ENCODE measurements at places on chromosomes 5 and 9.
A peak's percentile ranks its signal among the peaks of the same experiment; 100 is the strongest.

DNA sequence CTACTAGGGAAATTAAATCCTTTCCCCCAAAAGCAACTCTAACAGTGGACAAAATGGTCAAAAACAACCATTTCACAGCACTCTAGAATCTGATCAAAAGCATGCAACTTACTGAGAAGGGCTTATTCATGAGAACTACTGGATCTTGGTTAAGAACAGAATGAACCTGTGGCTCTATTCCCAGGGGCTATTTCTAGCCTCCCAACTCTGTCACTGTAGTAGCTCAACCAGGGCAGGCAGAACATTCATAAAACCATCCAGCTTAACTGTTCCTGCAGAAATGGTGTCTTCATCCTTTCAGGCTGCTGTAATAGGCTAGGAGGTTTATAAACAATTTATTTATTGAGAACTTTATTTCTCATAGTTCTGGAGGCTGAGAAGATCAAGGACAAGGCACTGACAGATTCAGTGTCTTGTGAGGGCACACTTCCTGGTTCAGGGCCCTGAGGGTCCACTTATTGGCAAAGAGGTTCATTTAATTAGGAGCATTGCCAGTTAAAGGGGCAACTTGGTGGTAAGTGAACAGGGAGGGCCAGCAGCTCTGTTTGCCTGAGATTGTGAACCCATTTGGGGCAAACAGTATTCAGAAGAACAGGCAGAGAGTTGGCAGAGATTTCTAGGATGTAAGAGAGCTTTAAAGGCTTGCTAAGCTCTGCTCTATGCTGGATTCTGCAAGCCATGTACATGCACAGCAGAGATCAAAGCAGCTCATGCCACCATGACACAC, 238.5 kb upstream of the FBXL7 start:
- no peak for DNase-seq

DNA sequence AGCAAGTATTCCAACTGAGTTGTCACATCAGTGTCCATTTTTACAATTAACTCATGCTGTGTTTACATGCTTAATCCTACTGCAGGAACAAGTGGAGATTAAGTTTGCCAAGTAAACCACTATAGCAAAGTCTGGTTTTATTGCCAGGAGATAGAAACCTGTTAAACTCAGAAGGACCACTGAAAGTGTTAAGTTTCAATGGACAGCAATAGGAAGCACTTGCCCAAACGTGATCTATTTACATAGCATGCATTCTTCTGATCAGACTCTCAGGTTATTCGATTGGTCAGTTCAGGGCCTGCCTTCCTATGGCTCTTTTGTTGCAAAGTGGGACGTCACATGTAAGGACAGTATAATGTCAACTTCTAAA, 28.0 kb upstream of the IFNK start:
- DNase-seq: peak; percentile 15

GRCh38 chr9:119559056-119559455, 189.8 kb upstream of the BRINP1 start:
- no peak for DNase-seq

DNA sequence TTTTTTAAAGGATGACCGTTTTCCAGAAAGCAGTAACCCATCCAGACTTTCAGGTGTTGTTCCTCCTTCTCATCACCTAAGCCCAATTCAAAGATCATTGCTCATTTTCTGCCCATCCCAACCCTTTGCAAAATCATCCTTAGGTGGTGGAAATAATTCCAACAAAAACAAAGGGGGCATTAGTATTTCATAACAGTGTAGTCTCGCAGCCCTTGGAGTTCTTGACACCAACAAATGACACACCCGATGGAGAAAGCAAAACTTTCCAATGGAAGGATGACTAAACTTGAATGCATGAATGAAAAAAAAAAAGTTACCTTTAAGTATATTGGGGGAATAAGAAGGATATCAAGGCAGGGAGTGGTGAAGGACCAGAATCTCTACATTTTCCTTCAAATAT, 117.0 kb downstream of the PAPPA start:
- DNase-seq: no peak

DNA sequence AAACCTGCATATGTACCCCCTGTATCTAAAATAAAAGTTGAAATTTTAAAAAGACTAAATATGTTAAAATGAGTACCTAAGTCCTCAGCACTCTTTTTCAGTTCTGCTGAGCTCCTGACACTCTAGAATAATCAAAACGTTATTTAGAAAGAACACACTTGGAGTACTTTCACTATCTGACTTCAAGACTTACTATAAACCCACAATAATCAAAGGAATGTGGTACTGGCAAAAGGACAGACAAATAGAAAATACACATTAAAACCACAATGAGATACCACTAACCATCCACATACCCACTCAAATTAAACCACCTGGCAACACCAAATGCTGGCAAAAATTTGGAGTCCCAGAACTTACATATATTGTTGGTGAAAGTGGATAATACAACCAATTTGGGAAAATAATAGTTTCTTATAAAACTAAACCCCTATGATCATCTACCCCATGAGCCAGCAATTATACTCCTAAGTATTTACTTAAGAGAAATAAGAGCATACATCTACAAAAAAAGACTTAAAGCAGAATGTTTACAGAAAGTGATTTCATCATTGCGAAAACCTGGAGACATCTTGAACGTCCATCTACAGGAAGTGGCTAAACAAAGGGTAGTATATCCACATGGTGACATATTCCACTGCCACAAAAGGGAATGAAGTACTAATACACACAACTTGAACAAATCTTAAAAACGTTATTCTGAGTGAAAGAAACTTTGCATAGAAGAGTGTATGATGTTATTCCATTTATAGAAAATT, 12.8 kb upstream of the PRSS3 start:
- DNase-seq: no peak

GRCh38 chr5:43006424-43007202, 33.5 kb downstream of the ANXA2R start:
- DNase-seq: no peak

DNA sequence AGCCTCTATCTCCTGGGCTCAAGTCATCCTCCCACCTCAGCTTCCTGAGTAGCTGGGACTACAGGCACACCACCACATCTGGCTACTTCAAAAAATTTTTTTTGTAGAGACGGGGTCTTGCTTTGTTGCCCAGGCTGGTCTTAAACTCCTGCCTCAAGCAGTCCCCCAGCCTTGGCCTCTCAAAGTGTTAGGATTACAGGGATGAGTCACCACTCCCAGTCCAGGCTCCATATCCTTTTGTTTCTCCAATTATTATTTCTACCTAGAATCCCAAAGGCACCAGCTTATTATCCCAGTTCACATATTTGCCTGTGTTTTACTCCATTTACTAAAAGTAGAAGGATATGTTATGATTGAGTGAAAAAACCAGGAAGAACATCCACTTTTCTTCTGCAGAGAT, 84.9 kb downstream of the TEK start:
- DNase-seq: no peak

GRCh38 chr5:161396171-161396570, 150.4 kb downstream of the GABRB2 start:
- DNase-seq: no peak

DNA sequence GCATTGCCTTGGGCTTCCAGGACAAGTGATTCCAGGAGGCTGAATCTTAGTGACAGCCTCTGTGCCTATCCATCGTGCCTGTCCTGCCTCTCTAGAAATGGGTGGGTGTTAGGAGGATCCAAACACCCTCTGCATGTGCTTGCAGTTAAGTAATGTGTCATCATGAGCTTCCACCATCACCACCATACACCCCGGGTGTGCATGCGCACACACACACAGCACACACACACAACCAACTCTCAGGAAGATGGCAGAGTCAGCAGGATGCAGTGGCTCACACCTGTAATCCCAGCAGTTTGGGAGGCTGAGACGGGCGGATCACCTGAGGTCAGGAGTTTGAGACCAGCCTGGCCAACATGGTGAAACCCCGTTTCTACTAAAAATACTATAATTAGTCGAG, 22.8 kb upstream of the CERCAM start:
- DNase-seq: no peak
